ENCODE measurements at places on chromosomes 11 and 22.
A peak's percentile ranks its signal among the peaks of the same experiment; 100 is the strongest.

DNA sequence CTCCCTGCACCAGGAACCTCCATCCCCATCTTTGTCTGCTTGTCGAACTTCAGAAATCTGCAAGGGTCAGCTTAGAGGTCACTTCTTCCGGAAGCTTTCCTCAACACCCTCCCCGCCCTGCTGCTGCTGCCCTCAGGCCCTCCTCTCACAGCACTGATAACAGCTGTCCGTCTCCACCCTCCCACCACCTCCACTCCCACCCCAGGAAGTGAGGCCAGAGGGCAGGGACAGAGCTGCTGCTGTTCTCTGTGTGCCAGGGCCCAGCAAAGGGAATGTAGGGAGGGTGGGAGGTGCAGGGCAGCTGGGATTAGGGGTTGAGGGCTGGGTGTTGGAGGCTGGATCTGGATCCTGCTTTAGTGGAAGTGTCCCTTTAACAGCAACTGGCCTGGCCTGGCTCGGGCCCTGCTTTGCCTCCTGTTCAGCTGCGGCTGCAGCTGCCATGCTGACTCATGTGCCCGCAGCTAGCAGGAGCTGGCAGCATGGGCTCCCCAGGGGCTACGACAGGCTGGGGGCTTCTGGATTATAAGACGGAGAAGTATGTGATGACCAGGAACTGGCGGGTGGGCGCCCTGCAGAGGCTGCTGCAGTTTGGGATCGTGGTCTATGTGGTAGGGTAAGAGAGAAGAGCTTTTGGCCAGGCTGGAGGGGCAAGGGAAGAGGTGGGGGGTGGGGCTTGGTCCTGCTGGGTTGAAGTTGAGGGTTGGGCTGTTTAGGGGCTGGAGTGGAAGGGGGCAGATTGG, at the start of gene P2RX6:
P2RX6 (plus strand) TSS at position 440 of the 740 bp plus-strand sequence; CDS start at position 450, 10 bp downstream.
- DNase-seq, result peak; percentile 66

- DNase-seq, result no peak
These were observed 62.9 kb upstream of the WNT11 start for GRCh38 chr11:76269247-76269646.

GRCh38 chr22:26885441-26886261, 228.3 kb downstream of the MIAT start:
- DNase-seq, result no peak

DNA sequence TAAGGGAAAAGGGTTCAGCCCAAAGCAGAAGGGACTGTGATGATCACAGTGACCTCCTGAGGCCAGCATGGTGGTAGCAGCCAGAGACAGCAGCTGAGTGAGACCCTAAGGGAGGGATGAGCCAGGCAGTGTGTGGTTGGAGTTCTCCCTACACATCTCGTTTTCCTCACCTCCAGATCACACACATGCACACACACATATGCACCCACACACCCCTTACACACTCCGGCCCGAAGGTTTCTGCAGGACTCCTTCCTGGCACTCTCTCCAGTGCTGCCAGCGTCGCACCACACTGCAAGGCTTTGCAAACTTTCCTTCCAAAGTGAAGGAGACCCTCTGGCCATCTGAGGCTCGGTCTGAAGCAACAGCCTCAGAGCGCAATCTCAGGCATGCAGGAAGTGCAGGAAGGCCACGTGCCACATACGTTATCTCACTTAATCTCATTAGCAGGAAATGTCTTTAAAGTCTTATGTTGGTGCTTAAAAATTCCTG, 26.9 kb upstream of the TP53I11 start:
- peak; percentile 9 for DNase-seq

GRCh38 chr22:40325315-40325714, 21.0 kb upstream of the ADSL start:
- DNase-seq, result no peak

- DNase-seq, result peak; percentile 60
These were observed 15.2 kb downstream of the PRR33 start for GRCh38 chr11:1876361-1877063.

DNA sequence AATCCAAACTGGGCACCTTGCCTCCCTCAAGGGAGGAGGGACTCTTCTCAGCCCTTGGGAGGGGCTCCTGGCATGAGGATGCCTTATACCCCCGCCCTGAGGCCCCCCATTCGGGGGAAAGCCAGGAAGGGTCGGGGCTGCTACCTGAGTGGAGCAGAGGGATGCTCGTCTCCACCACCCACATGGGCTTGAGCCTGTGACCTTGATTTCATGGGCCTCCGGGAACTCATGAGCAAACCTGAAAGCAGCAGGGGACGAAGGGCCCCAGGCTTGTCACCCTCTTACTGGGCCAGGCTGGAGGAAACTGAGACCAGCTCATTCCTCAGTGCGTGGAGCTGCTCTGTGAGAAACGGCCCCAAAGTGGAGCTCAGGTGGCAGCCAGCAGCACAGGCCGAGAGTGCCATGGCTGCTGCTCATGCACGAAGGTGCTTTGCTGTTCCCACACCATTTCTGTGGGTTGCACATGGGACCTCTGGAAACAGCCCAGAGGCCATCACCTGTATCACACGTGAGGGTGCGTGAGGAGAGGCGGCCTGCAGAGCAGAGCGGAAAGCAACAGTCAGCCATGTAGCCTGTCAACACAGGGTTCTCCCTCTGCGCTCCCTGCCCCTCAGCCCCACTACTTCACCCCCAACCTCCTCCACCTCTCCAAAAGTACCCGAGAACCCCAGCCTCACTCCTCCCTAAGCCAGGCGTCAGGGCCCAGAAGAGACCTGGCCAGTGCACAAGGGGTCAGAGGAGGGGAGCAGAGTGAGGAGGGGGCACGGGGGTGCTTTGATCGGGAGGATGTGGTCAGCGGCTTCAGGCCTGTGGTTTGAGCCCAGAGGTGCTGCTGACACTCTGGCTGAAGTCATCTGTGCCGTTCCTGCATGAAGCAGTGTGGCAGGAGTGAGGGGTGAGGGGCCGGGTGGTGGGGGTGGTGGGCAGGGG, 14.1 kb upstream of the IL2RB start:
- no peak for DNase-seq

DNA sequence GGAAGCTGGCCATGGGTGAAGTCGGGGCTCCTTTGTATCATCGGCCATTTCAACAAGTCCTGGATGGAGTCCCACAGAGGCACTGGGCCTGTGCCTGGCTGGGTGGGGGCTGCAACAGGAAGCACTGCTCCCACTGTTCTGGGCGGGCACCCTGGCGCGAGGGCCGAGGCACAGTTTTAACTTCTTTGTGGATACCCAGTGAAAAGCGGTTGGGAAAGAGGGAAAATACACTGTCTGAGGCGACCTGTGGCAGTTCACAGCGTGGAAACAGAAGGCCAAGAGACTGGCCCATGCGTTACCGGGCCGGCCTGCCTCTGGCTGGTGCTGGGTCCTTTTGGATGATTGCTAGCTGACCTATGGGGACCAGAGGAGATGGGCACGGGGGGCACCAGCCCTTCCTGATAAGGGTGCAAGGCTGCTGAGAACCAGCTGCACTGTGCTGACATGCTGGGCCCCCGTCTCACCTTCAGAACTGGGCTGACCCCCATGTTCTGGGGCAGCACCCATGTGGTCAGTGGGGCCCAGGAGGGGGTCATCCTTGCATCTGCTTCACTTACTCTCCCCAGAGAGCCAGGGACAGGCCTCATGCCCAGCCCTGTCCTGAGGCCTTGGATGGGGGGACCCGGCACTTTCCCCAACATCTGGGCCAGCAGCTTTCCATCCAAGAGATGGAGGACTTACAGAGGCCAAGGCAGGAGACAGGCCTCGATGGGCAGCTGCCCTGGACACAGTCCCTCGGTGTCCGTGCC, 4.2 kb downstream of the OVOL1 start:
- no peak for DNase-seq

Data from fibroblast of skin of back (primary cell).